ENCODE measurements at places on chromosomes 6 and 20.

DNA sequence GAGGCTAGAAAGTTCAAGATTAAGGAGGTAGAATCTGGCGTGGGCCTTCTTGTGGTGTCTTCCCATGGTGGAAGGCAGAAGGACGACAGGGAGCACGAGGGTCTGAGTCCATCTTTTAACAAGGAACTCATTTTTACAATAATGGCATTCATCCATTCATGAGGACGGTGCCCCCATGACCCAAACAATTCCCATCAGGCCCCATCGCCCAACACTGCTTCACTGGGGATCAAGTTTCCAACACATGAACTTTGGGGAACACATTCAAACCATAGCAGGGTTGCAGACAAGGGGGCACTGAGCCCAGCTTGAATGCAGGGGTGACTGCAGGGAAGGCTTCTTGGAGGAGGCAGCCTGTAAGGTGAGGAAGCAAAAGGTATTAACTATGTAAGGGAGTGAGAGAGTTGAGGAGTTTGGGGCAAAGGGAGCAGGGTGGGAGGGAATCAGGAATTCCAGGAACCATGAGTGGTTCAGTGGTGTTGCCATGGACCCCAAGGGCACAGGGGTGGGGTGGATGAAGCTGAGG, 5.5 kb downstream of the RAB44 start:
- DNase-seq: no peak

- no peak for DNase-seq
Observed at GRCh38 chr6:43717389-43717788, 29.8 kb upstream of the MRPS18A start.

DNA sequence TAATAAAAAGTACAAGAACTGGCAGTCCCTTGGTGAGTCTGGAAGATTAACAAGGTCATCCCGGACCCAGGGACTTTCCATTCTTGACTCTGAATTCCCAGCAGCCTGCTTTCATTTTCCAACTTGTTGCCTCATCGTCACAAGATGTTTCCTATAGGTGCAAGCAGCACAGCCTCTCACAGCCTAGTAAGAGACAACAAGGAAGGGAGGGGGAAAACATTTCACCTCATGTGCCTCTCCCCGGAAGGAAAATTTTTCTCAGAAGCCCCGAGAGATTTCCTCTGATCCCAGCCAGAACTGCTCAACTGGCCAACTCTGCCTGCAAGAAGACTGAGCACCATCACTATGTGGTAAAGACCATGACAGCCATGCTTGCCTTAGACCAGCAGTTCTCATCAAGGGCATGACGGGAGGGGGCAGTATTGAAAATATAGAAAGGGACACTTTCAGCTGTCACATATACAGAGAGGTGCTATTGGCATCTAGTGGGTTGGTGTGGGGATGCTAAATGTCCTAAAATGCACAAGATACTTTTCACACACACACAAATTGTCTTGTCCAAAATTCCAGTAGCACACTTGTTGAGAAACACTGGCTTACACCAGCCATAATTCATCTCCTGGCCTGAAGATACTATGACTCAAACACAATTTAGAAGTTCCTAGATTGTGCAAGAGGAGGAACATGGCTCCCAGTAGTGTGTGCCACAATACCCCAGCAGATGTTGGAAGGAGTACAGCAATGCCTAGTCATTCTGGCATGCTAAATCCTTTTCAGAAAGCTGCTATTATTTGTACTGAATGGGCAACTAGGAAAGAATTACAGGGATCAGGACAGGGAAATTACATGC, 10.8 kb upstream of the WTAP start:
- DNase-seq: no peak

DNA sequence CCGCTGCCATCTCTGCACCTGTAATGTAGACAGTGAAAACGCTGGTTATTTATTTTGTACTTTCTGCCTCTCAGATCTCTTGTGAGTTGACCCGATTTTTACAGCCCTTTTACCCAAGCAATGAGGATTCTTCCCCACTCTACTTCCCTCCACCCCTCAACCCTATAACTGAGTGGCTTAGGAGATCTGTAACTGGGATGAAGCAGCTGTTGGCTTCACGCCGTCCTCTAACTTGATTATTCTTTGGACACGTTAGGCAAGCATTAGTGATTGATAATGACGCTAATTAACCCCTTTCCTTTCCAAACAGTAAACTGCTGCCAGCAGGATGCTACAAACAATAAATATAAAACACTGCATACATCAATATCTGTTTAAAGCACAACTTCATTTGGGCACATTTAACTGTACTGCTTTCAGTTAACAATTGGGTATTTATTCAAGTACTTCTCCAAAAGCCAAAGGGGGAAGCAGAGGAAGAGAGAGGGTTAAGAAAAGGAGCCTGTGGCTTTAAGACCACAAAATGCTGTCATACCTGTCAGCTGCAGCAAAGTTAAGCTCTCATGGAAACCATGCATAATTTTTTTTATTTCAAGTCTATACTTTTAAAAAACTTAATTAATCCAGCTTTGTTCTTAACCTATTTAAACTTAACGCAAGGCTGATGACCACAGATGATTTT, 21.2 kb downstream of the TFAP2A start:
- DNase-seq: no peak

- DNase-seq: no peak
Observed at GRCh38 chr20:45409521-45410272, 1.6 kb downstream of the DBNDD2 start.

DNA sequence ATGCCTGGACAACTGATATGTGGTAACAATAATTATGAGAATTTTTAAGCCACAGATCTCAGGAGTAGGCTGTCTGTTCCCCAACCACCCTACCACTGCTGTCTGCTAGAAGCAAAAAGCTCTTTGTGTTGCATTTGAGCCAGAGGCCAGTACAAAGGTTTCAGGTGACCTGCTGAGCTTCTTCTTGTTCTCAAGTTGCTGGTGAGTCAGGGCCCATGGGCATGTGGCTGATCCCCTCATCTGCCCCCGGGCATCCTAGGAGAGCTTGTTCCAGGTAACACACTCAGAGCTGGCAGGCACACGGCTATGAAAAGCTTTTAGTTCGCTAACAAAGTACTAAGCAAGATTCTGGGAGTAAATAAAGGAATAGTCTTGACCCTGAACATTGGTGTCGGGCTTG, 285.3 kb downstream of the CDC5L start:
- no peak for DNase-seq

DNA sequence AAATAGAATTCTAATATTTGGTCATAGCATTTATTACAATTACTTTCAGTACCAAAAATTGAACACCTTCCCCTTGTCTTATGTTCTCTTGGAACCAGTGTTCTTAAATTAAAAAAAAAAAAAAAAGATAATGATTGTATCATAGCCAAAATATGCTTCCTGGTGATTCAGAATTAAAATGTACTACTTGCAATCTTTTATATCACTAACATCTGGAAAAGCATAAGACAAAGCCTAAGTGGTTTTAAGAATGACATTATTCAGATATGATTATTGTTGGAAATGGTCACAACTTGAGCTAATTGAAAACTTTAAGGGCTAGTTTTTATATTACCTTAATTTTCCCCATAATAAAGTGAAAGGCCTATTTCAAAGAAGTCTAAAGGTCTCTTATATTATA, 493.3 kb upstream of the MARCKS start:
- no peak for DNase-seq

DNA sequence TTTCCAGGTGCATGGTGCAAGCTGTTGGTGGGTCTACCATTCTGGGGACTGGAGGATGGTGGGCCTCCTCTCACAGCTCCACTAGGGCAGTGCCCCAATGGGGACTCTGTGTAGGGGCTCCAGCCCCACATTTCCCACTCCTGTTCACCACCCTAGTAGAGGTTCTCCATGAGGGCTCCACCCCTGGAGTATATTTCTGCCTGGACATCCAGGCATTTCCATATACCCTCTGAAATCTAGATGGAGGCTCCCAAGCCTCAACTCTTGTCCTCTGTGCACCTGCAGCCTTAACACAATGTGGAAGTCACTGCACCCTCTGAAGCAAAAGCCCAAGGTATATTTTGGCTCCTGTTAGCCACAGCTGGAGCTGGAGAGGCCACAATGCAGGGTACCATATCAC, 393.5 kb downstream of the RNGTT start:
- DNase-seq: no peak

DNA sequence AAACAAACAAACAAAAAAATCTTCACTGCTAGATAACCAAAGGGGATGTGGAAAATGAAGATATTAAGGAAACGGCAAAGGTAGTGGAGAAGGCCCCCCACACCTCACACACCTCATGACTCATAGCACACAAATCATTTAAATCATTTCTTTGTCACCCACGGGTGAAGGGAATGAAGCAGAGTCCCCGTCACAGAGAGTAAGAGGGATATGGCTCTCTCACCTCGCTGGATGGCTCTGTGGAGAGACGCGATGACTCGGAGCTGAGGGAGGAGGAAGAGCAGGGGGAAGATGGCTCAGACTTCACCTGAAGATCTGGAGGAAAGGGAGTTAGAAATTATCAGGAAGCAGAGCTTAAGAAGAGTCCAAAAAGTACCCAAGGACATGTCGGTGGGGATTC, 1.2 kb downstream of the ATF6B start:
- no peak for DNase-seq

GRCh38 chr6:73339340-73339739, 14.7 kb downstream of the DPPA5 start:
- DNase-seq: no peak

GRCh38 chr6:84728602-84729001, 35.8 kb downstream of the TBX18 start:
- DNase-seq: no peak

DNA sequence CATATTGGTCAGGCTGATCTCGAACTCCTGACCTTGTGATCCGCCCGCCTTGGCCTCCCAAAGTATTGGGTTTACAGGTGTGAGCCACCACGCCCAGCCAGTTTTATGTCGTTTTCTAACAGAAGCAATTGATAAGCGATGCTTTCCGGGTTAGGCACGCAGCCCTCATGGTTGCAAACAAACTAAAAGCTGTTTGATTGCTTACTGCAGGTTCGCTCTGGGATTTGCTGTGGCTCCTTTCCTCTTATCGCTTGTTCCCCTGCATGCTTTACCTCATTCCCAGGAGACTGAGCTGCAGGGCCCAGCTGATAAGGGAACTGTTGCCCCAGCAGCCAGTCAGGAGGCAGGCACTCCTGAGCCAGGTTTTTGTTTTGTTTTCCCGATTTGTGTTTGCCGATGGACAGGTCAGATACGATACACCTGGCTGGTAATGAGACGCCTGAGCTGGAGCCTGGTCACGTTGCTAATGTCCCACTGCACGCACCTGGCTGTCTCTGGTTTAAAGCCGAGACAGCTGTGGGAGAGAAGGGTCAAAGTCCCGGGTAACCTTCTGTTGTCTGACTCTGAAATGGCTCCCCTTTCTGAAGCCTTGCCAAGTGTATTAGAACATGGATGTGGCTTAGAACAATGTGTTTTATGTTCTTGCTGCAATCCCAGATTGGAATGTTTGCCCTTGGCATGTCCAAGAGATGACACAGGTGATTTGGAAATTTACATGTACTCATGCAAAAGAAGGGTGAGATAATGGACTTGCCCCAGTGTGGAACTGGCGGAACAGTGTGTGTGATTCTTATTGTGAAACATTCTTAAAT, 19.9 kb downstream of the DSP start:
- no peak for DNase-seq

DNA sequence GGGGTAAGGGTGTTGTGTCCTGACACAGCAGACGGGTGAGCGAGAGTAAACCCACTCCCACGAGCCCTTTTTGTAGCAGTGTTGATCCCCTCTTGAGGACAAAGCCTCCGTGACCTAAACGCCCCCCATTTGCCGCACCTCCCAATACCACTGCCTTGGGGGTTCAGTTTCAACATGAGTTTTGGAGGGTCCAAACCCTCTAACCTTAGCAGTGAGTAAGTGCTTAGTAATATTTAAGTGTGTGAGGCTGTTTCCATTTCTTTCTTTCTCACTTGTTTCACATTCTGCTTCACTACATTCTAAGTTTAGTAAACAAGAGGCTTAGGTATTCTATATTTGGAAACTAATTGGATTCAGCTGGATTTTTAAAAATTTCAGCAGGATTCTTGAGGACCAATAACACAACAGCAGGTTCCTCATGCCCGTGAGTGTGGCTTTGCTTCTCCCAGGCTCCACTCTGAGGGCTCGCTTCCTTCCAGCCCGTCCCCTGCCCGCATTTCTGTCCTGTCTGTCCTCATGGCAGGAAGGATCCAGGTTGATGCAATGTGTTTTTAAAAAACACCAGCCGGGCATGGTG, 41.2 kb downstream of the SNX9 start:
- DNase-seq: no peak

- DNase-seq: no peak
Observed at GRCh38 chr20:60589623-60590022, 631.4 kb downstream of the CDH26 start.

DNA sequence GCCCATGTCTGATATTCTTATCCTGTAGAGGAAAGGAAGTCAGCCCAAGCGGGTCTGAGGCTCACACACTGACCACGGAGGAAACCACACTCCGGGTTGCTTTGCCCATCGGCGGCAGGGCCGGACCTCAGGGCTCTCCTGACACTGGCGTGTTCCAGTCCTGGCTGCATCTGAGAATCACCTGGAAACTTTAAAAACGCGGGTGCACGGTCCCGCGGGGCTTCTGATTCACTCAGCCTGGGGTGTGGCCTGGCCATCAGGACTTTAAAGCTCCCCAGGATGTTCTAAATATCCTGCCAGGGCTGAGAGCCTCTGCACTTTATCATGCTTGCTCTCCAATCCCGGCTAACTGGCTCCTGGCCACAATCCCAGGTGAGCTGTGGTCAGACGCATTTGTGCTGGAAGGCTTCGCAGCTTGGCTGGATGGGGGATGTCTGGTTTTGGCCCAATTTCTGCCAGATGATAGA, 47.7 kb upstream of the DACT2 start:
- no peak for DNase-seq

DNA sequence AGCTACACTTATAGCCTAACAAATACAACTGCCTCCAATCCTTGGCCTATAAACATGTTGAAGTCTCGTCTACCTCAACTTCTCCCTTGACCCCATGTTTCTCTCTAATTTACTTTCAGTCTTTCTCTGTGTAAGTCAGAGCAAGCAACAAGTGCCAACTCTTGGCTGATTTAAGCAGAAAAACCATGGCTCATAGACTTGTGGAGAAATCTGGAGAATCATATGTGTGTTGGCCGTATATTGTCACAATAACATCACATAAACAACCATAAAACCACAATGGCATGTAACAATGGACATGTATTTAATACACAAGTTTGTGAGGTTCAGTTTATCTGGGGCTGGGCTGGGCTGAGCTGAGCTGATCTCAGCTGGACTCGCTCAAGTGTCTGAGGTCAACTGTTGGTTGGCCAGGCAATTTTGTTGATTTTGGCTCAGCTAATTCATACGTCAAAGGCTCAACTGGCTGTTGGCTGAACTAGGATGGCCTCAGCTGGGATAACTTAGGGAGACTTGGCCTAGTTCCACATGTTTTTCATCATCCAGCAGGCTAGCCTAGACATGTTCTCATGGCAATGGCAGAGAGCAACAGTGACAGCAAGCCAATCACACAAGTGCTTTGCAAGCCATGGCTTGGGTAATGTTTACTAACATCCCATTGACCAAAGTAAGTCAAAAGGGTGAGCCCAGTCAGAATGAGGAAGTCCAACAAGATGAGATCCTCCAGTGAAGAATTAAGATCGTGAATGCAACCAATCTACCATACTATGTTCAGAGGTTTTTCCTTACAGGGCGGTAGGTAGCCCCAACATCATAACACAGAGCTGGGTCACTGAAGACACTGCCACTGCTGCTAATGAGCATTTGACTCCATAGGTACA, 12.9 kb upstream of the TBC1D22B start:
- DNase-seq: no peak
